ENCODE measurements at places on chromosomes 1 and 21.

- no peak for DNase-seq
Measured at GRCh38 chr1:223709598-223709997, 2.7 kb upstream of the CAPN2 start.

GRCh38 chr1:48069662-48070395, 72.6 kb upstream of the TRABD2B start:
- no peak for DNase-seq

GRCh38 chr1:179146911-179147310, 65.0 kb downstream of the TOR3A start:
- DNase-seq, result no peak

GRCh38 chr1:205232945-205233397, 5.2 kb downstream of the TMCC2 start:
- no peak for DNase-seq

DNA sequence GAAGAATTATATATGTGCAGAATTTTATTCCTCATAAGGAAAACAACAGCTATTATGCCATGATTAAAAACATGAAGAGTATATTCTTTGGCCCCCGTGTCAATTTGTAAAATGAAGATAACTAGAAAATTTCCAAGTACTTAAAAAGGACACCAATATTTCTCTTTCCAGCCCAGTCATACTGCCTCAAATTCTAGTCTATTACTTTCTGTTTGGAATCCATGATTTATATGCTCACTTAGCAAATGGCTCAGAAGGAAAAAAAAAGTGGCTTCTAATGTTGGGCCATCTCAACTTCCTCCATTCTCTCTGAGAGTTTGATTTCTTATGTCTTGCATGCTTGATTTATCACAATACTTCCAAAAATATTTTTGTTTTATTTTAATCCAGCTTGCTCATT, 1431.1 kb downstream of the AMY1C start:
- DNase-seq, result no peak
